ENCODE measurements at places on chromosomes 12 and 14.

GRCh38 chr12:1781772-1782171 is 38.6 kb upstream of the LRTM2 start:
- no peak for DNase-seq

DNA sequence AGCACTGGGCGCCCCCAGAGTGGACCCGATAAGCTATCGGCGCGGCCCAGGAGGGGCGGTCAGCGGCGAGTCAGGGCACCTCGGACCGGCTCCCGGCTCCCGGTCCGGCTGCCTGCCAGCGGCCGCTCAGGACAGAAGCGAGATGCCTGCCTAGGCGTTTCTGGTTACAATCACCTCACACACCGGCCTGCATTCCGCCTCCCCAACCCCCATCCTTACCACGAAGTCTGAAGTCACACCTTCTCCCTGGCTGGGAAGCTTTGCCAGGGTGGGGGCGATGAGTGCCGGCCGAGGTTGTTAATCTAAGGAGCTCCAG is 42.6 kb upstream of the TBX5 start:
- no peak for DNase-seq

DNA sequence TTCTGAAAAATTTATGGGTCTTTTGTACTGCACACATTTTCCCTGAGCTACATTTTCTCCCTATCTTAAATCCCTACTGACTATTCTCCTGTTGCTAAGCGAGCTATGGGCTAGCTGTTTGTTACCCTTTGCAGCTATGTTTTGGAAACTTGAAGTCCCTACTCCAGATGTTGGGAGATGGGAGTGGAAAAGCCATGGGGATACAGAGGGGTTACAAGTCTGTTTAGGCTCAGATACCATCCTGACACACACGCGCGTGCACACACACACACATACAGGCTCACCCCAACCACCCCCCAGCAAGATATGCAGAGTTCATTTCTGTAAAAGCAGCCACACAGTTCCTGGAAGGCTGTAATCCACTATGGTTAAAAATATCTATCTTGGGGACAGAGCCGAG is 15.8 kb downstream of the ATP5MC2 start:
- DNase-seq: peak; percentile 33

- DNase-seq: no peak
Measured at GRCh38 chr12:14621826-14622225, 54.1 kb upstream of the PLBD1 start.

DNA sequence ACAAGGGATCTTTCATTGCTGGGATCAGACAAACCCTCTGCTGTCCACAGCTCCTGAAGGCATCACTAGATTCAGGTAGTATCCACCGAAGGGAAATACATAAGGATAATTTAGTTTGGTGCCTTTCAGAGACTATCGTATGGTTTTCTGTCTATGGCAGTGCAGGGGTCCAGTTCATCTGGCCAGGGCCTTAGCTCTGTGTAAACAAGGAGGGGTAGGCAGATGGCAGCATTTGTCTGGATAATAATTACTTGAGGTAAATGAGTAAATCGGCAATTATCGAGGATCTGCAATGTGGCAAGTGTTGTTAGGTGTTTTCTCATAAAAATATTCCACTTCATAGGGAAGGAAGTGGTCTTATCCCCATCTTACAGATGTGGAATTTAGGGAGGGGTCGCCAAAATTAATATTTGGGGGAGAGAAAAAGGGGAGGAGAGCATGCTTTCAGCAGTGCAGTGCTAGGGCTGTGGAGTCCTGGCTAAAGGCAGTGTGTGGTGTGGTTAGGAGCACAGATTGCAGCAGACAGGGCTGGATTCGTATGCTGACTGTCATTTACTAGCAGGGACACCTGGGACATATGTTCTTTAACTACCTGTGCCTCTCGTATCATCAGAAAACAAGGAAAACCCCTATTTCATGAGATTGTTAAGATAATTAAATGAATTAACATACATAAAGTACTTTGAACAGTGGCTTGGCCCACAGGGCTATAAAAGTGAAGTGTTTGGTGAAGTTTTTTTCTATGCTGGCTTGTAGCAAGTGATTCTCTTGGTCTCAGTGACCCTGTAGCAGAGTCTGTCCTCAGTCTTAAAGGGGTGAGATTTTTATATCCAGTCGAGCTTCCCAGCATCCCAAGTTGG is 27.1 kb downstream of the RASSF8 start:
- no peak for DNase-seq

DNA sequence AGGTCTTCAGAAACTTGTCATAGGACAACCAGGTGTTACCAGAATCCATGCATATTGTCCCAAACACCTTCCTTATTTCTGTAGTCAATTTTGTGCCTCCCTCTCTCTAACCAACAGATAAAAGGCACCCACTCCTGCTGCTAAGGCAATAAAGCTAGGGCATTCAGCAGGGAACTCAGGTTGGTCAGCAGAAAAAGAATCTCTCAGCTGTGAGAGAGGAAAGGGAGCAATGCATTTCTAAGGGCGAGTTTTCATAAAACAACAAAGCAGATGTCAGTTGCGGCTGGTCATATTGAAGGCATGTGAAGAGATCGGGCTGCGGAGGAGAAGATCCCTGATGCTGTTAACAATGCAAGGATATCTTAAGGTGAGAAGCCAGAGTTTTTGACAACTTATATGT is 7.4 kb upstream of the POU6F1 start:
- DNase-seq: no peak

DNA sequence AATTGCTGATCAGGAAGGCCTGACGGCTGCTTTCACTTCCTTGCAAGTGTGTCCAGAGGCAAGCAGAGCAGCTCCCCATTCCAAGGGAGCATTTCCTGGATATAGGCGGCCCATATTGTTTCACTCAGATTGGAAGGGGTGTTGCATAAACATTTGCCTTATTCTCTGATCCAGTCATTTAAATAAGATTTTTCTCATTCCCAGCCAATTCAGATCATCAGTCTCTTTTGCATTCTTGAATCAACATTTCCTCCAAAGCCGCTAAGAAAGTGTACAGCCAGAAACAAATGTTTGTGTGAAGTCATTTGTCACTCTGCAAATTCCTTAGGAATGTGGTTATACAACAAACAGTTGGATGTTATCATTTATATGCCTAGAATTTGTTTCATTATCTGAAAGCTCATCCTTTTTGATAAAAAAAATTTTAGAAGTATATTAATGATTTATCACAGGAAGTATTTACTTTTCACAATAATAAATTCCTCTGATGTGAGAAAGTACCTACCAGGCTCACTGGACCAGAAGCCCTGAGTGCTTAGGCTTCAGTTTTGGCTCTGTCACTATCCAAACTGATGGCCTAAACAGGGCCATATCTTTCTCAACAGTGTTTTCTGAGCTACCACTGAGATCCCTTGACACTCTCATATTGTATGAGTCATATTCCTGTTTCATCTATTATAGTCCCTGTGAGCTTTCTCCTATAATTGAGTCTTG is 379.6 kb downstream of the CCDC91 start:
- DNase-seq: peak; percentile 82

GRCh38 chr14:49849213-49849847 is 3.3 kb downstream of the NEMF start:
- no peak for DNase-seq

GRCh38 chr12:109927622-109928021 is 27.5 kb downstream of the TCHP start:
- DNase-seq: peak; percentile 76

DNA sequence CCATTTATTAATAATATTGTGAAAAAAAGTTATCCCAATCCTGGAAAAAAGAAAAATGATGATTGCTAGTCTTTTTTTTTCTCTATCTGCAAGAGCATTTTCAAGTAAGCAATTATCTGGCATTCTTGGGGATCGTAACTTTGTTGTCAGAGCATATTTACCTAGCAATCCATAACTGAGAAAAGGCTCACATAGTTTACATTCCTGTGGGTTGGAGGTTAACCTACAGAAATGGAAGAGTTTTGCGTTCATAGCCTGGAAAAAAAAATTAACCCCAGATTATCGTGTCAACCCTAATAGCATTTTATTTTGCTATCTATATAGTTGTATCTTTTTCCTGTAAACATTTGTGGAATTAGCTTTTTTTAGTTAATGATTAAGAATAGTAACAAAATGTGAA is 292.3 kb downstream of the DAD1 start:
- no peak for DNase-seq

DNA sequence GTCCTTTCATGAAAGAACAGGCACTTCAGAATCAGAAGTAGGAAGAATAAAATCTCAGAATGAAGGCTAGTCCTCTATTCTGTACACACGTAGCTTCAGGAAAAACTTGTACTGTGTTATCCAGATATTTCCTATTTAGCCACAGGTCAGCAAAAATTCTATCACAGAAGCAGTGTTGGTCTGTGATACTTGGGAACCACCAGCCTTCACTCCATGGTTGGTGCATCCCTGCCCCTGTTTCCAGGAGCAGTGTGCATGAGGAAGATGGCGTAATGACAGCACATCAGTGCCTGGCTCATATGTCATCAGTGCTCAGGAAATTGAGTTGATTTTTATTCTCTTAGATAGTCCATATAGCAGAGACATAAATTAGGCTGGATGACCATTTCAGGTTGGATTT is 87.7 kb downstream of the SAMD4A start:
- DNase-seq: no peak

DNA sequence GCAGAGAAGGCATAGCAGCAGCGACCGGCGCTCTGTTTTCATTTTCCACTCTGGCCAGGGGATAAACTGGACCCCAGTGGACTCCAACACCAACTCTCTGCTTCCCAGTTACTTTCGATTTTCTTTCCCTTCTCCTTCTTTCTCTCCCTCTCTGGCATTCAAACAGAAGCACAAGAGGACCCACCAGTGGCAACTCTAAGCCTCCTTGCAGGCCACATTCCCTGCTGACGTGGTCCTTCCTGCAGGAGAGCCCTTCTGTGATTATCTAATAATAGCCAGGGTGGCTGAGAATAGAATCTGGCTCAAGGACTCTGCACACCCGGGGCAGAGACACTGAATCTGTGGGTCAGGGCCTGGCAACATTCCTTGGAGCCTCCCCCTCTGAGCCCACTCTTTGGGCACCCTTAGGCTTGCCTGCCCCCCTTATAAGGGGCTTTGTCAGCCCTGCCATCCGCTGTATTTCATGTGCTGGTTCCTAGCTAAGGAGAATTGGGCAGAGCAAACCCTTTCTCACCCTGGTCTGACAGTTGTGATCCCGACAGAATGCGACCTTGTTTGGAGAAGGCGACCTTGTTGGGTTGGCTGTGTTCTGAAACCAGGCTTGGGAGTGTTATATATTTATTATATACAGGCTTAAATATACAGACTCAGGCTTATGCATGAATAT is 8.2 kb upstream of the HOXC6 start:
- DNase-seq: peak; percentile 85

DNA sequence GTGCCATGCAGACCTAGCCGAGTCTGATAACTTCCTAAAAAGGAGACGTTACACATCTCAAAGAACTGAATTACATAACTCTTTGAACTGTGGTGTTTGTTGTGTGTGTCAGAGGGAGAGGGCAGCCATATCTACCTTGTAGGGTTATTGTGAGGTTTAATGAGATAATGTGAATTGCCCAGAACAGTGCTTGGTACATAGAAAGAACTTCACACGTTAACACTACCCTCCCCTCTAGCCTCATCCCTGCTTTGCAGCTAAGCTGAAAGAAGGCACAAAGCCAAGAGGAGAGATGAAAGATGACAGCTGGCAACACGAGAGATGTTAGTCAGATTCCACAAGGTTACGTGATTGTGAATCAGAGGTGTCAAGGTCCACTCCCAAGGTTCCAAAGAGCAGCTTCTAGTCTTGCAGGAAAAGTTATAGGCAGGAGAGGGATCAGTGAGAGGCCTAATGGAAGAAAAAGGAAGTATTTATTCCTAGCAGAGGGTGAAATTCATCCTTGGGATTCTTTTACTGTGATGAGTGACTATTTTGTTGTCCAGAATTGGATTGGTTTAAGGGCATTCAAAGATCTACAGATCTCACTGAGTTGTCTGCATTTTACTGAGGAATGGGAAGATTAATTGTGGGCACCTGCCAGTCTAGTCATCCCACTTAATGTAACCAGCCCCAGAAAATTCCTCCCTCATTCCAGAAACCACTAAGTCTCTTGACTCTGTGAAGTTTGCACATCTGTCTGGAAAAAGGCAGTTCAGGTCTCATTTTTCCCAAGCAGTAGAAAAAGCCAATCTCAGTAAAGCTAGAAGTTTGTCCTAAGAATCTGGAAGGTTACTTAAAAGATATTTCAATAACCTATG is 25.9 kb upstream of the WNK1 start:
- DNase-seq: peak; percentile 60

DNA sequence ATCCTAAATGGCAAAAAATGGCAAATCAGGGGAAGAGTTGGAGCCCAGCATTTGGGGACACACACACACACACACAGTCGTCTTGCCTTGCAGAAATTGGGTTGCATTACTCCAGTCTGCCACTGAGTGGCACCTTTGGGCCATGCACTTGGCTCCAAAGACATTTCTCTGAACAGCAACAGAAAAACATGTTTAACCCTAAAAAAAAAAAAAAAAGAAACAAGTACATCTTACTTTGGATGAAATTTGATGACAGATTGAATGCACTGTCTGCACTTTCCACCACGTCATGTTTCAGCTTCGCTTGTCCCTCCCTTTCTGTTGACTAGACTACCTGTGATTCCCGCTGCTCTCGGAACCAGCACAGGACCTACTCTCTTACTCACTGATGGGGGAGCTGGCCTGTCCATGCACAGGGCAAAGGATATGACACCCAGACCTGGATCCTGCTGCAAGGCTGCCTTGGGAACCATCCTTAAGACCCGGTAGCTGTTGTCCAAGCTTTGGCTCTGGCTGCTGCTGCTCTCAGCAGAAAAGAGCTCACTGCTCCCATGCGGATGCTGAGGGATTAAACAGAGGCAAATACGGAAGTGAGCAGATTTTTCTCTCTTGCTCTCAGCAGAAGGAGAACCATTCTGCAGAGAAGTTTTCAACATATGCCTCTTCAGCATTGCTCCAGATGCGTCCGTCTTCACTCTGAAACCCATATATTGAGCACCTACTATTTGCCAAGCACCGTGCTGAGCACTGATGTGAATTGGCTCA is 376.8 kb downstream of the DPF3 start:
- peak; percentile 85 for DNase-seq

DNA sequence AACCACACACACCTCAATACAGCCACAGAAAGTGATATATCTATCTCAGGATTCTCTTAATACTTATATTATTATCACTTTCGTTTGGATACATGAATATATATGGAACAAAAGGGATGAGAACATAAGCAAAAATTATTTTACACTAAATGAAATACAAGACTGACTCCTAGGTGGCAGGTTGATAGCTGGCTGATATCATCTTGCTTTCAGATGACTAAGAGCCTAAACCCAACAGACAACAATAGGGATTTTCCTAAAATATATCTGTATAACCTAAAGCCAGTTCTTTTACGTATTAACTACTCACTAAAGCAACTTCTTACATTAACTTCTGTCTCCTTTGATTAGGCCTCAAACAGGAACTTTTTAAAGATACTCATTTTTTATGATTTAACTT is 65.1 kb downstream of the BAZ1A start:
- no peak for DNase-seq

- DNase-seq: no peak
Measured at GRCh38 chr12:97322388-97322787, 140.2 kb upstream of the RMST start.

- DNase-seq: no peak
Measured at GRCh38 chr12:118611295-118611694, 234.9 kb downstream of the SUDS3 start.

GRCh38 chr12:10673659-10674384 is at the start of gene STYK1:
Gene STYK1 (minus strand): TSS chr12:10674052. CDS start chr12:10634618, 39,434 bp downstream.
- DNase-seq: peak; percentile 66

- peak; percentile 36 for DNase-seq
Measured at GRCh38 chr12:2414810-2415567, 362.2 kb downstream of the CACNA1C start.

Data from GM23248 (cell line).